ENCODE measurements at places on chromosomes 2 and 18.
A peak's percentile ranks its signal among the peaks of the same experiment; 100 is the strongest.

GRCh38 chr2:2919574-2920365 is 457.8 kb downstream of the EIPR1 start:
- DNase-seq: no peak

- no peak for DNase-seq
Measured at GRCh38 chr2:240624950-240625621, at the start of gene GPR35. Gene GPR35 (plus strand): TSS chr2:240625480. CDS start chr2:240629953, 4,473 bp downstream.

GRCh38 chr2:28991021-28991420 is 9.9 kb downstream of the TOGARAM2 start:
- DNase-seq: no peak

GRCh38 chr2:186349508-186349907 is 136.6 kb upstream of the ZC3H15 start:
- DNase-seq: peak; percentile 65

GRCh38 chr2:102664471-102664909 is 45.1 kb downstream of the SLC9A2 start:
- DNase-seq: no peak

DNA sequence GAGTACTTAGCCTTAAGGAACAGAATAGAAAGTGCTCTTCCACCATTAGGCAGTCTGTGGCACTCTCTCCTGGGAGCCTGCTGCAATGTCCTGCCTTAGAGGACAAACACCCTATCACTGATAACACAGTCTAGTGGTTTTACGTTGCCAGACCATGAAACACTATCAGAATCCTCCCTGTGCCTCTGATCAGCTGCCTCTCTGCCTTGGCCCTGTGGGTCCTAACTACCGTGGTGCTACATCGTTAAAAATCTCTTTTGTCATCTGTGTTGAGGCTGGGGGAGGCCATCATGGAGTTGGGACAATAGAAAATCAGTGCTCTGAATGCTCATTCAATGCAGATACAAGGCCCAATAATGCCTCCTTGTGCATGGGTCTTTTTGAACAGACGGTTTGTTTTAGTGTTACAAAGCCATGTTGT is 11.9 kb upstream of the APCDD1 start:
- no peak for DNase-seq

GRCh38 chr2:42495611-42496010 is 1.8 kb upstream of the KCNG3 start:
- no peak for DNase-seq

DNA sequence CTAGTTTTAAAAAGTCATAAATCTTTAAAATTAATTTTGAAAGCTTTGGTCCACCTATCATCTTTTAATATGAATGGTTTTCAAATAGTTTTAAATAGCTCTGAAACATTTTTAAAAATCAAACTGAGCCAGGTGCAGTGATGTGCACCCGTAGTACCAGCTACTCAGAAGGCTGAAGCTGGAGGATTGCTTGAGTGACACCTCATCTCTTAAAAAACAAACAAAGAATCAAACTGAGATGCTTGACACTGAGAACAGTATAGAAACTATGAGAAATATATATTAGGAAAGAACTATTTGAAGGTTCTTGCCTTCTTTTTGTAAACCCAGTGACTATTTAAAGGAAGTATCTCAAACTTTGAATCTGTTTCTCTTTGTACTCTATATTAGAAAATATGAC is 67.4 kb downstream of the BARD1 start:
- no peak for DNase-seq

GRCh38 chr2:133221398-133221797 is 346.9 kb downstream of the NCKAP5 start:
- no peak for DNase-seq

- DNase-seq: peak; percentile 36
Measured at GRCh38 chr18:55778788-55779690, 191.0 kb upstream of the TCF4 start.

- DNase-seq: no peak
Measured at GRCh38 chr2:57696016-57696415, 350.6 kb upstream of the VRK2 start.

GRCh38 chr18:75107196-75107930 is 101.6 kb downstream of the PTGR3 start:
- DNase-seq: no peak

DNA sequence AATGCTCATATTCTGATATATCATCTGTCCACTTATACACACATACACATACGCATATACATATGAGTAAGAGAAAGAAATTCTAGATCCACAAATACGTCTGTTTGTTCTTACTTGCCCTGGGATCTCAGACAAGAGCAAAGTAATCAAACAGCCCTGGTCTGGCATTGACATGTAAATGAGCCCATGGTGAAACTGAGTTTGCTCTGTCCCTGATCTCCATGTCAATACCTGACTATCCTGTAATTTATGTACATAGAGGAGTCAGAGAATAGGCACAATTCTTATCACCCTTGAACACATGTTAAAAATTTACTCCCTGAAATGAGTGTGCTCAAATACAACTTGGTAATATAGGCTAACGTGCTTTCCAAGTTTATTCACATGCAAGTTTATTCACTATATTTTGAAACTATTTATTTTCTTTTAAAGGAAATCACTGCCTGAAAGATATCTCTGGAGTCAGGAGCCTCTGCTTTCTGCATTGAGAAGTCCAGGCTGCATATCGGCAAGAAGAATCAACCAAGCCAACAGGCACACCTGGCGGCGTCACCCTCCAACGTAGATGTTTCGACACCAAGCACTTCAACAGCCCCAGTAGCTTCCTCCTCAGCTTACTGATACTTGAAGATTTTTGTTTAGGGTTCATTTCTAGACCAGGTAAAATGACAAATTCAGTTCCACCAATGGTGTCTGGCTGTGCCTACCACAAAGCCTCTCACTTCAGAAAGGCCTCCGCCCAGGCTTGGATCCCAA is 100.6 kb downstream of the CMPK2 start:
- DNase-seq: no peak

DNA sequence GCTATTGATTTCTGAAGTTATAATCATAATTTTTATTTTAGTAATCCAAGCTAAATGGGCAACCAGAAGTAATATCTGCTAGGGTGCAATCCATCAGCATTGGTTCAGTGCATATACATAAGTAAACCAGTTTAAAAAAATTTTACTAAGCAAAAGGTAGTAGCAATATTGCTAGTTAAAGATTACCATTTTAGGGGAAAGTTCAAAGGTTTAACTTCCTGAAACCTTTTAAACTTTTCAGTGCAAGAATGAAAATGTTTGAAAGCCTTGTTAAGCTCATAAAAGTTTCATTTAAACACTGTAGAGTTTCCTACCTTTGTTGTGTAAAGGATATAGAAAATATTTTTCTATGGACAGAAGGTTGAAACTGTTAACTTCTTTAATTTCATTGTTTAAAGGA is 31.0 kb upstream of the EPB41L5 start:
- DNase-seq: no peak

All from muscle of arm (tissue), 14 donors.